Urothelium cell line (cell line): ENCODE measurements at places on chromosomes 12 and 14.
A peak's percentile ranks its signal among the peaks of the same experiment; 100 is the strongest.

- DNase-seq, result peak; percentile 32
Observed at GRCh38 chr12:74021937-74022336, 515.7 kb upstream of the ATXN7L3B start.

- DNase-seq, result no peak
Observed at GRCh38 chr14:78340250-78340649, 170.1 kb downstream of the NRXN3 start.

DNA sequence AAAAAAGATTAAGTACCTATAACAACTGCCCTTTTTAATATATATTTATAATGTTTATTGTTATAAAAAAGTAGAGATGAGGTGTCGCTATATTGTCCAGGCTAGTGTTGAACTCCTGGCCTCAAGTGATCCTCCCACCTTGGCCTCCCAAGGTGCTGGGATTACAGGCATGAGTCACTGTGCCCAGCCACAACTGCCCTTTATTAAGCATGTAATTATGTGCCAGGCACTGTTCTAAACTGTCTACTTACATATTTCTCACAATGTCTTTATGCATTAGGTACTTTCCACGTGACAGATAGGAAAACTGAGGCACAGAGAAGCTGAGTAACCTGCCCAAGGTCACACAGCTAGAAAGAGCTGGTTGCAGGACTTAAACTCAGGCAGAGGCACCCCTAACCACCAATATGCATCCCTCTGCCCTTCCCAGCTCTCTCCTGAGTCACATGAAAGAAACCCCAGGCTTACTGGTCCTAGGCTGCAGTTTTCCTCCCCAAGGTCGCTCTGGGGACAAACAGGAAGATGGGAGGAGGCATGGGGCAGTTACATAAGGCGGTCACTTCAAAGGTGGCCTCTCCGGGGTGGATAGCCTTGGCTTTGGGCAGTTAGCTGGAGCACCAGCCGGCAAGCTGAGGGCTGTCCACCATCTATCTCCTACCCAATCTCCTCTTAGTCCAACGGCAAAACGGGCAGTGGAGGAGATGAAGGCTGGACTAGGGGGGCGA, 54.6 kb upstream of the TBX3 start:
- no peak for DNase-seq

- DNase-seq, result no peak
Observed at GRCh38 chr14:104239185-104239775, 100.9 kb downstream of the KIF26A start.

DNA sequence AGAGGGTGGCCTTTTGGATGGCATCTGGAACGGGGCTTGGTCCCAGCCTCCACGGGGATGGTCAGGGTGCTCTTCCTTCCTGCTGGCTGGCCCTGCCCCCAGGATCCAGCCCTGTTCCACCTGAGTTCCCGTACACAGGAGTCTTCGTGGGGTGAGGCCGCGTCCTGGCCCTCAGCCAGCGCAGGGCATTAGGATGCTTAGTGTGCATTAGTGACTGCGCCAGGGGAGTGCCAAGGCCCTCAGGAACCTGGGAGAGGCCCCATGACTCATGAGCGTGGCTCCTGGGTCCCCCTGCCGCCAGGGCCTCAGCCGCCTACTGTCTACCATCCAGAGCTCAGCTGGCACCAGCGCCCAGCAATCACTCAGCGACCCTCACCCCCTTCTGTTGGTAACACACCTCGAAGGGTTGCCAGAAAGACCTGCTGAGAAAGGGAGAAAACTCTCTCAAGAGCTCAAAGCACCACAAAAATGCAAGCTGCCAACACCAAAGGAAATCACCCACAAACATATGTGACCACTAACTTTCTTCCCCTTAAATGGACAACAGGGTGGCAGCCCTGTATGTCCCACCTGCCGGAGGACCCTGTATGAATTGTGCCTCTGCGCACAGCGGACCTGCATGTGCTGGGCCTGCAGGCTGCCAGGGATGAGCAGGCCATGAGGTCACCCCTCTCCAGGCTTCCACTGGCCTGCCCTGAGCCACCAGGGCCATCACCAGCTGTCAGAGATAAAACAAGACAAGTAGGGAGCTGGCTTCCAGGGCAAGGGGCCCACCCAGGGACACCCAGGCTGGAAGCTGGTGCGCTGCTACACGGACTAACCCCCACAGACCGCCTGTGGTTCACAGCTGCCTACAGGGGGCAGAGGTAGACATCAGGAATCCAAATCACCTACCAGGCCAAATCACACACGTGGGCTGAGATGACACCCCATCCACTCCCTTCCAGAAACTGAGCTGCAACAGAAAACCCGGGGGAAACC, 28.7 kb downstream of the CCDC85C start:
- DNase-seq, result peak; percentile 70

GRCh38 chr12:116537101-116537904, 21.9 kb upstream of the MAP1LC3B2 start:
- DNase-seq, result no peak

DNA sequence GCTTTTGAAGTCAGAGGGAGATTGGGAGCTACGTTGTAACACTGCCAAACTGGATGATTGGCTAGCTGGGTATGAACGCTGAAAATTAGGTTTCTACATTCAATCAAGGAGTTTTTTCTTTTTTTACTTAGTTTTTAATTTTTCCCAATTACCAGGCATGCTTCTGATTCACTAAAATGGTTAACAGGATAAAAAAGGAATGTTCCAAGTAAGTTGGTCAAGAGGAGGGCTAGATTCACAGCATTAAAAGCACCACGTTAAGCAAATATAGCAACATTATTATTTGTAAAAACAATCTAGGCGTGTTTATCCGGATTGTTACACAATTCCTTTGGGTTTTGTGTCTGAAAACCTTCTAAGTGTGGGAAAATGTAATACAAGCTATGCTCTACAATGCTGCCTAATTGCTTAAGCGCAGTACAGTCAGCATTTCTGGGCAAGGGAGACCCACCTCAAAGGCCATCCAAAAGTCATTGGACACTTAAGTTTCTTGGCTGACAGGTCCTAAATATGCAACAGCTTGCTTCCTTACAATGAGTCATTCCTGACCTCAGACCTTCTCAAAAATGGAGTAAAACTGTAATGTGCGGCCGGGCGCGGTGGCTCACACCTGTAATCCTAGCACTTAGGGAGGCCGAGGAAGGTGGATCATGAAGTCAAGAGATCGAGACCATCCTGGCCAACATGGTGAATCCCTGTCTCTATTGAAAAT, 1.2 kb downstream of the RPLP0 start:
- no peak for DNase-seq

DNA sequence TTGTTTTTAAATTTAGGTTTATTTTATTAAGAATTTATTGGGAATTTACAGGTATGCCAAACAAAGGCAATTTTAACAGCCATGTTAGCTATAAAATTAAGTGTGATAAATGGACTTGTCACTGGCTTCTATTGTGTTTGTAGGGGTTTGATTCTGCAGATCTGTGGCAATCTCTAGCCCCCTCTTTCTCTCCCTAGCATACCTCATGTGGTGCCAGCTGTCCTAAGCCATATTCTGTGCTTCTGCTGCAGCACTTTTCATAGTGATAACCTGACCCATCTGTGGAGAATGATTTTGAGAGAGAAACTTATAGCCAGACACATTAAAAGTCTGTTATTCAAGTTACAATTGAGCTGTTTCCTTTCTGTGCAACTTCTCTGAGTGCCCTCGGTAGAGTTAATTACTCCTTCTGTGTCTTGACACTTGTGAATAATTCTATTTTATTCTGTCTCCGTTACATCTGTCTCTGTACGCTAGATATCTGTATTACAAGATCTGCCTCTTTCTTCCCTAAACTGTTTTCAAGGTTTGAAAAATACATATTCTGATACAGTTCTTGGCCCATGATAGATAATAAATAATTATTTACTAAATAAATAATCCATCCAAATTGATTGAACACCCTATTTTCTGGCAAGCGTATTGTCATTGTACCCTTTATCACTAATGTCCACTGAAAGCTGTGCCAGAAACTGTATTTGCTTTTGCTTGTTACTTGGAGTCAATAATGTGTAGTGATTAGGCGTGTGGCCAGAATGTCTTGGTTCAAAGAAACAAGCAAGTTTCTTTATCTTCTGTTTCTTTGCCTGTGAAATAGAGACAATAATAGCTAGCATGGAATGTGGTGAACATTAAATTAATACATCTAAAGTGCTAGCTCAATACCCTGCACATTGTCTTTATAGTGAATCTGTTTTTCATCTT, 40.0 kb downstream of the FRS2 start:
- no peak for DNase-seq

GRCh38 chr12:80551897-80552296, 107.9 kb downstream of the PTPRQ start:
- DNase-seq, result peak; percentile 31

- DNase-seq, result no peak
Observed at GRCh38 chr12:5036031-5036430, 7.6 kb upstream of the KCNA5 start.

DNA sequence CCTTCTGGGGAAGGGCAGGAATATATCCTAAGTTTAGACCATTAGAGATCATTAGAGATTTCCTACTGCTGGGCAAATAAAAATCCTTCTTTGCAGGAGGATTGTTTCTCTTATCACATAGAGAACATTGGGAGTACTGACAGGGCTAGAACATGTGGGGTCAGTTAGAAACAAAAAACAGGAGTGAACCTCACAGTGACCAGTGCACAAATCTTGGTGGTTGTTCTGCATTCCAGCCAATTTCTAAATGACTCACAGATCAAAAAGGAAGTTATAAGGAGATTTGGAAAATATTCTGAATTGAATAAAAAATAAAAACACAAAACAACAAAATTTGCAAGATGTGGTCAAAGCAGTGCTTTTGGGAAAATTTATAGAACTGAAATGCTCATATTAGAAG, 118.8 kb downstream of the LLPH start:
- DNase-seq, result no peak

- no peak for DNase-seq
Observed at GRCh38 chr14:69820991-69821390, 23.9 kb upstream of the SLC10A1 start.

GRCh38 chr14:34810028-34810427, 65.1 kb downstream of the BAZ1A start:
- no peak for DNase-seq

DNA sequence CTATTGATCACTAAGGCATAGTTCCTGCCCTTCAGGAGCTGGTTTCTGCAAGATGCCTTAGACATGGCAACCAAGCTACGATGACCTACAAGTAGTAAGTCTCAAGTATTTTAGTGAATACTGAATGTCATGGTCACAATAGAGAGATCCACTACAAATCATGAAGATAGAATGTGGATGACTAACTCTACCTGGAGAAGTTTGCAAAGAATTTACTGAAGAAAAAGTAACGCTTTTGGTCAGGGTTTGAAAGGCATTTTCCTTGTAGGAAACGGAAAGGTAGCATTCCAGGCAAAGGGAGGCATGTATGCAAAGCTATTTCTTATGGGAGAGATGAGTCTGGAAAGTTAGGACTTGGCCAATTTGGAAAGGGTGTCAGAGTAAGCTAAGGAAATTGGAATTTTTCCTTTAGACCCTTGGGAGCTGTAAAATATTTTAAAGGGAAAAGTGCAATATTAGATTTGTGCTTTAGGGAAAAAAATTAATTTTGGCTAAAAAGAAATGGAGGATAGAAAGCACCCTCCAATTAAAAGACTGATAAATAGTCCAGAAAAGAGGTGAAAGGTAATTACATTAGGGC, 377.5 kb downstream of the EGLN3 start:
- no peak for DNase-seq

GRCh38 chr12:124727264-124727800, 136.3 kb downstream of the SCARB1 start:
- no peak for DNase-seq

- DNase-seq, result no peak
Observed at GRCh38 chr12:53230108-53230845, 1.7 kb downstream of the RARG start.
